AG08396 (cell line): ENCODE measurements at places on chromosomes 2 and 18.

GRCh38 chr2:149827585-149828126, 240.1 kb upstream of the MMADHC start:
- no peak for DNase-seq

DNA sequence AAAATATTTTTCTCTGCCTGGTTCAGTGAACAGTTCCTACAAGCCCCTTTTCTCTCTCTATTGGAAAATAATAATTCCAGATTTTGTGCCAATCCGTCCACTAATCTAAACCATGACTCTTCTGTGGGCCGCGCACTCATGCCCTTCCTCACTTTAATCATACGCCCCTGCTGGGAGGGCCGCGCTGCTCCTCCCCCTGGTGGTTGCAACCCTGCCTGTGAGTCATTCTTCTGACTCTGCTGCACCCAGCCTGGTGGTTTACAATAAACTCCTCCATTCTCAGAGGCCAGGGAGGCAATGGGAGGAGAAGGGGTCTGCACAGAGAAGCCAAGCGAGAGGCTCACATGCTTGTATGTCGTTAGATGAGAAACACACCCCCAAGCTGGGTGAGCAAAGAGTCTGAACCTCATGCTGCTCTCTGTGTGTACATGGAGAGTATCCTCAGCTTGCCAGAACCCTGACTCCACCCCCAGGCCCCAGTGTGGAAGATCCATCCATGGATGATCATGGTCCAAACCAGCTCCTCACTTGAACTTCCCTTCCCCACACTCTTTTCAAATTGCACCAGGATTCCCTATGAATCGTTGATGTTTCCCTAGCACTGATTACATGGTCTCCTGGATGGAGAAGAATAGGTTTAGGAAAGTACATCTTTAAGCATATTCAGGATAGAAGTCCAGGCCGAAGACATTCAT, 228.9 kb downstream of the ANKRD30B start:
- peak; percentile 11 for DNase-seq

DNA sequence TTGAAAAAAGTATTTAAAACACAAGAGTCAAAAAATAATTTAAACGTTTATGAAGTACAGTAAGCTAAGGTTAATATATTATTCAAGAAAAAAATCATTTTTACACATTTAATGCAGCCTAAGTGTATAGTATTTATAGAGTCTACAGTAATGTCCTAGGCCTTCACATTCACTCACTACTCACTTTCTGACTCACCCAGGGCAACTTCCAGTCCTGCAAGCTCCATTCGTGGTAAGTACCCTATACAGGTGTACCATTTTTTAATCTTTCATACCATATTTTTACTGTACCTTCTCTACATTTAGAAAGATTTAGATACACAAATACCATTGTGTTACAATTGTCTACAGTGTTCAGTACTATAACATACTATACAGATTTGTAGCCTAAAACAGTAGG, 20.9 kb upstream of the RPRD1A start:
- no peak for DNase-seq

DNA sequence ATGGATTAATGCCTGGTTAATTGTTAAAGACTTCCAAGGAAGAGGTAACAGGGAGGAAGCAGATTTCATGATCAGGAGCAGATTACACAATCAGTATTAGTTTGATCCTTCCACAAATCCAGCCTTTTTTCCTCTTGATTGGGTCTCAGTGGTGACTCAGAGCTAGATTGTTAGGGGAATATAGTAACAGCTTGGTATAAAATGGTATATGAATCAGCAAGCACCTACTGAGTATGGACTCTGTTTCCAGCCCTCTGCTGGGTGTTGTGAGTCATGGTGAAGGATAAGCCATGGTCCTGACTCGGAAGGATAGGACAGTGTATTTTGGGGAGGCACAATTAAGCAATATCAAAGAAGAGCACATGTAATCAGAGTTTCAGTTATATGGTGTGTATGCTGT, 272.4 kb upstream of the DPP10 start:
- no peak for DNase-seq

GRCh38 chr18:2916184-2916583, 69.4 kb downstream of the EMILIN2 start:
- no peak for DNase-seq

DNA sequence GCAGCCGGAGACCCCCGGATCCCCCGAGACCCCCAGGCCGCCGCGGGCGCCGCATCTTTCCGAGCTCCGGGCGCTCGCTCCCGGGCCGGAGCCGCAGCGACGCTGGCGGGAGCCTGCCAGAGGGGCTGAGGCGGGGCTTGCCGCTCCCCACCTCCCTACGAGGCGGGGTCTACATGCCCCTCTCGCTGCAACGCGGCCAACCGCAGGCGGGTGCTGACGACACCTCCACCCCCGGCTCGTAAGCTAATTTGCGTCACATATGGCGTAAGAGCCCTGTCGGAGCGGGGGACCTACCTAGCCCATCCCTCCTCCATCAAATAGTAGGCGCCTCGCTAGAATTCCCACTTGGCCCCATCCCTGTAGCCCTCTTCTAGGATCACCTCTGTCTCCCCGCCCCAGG, at the start of gene PTPRN:
PTPRN (minus strand) TSS at position 124 of the 400 bp plus-strand sequence; CDS start at position 55, 69 bp downstream.
- DNase-seq = no peak

DNA sequence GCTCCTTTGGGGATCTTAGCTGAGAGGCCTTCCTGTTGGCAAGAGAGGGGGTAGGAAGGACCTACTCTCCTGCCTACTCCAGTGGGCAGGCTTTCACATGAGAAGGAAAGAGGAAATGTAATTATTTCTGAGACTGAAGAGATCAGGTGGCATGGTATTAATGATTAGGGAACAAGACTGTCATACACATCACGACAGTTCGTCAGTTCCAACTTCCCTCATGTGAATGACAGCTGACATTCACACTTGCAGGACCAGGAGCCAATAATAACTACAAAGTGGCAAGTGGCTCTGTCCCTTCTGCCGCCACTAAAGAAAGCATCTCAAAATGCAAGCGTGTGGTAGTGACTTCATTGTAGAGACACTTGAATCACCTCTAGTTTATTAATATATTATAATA, 90.0 kb downstream of the ZCCHC2 start:
- no peak for DNase-seq

- DNase-seq = no peak
Measured at GRCh38 chr2:187482796-187483195, 34.7 kb upstream of the CALCRL start.

DNA sequence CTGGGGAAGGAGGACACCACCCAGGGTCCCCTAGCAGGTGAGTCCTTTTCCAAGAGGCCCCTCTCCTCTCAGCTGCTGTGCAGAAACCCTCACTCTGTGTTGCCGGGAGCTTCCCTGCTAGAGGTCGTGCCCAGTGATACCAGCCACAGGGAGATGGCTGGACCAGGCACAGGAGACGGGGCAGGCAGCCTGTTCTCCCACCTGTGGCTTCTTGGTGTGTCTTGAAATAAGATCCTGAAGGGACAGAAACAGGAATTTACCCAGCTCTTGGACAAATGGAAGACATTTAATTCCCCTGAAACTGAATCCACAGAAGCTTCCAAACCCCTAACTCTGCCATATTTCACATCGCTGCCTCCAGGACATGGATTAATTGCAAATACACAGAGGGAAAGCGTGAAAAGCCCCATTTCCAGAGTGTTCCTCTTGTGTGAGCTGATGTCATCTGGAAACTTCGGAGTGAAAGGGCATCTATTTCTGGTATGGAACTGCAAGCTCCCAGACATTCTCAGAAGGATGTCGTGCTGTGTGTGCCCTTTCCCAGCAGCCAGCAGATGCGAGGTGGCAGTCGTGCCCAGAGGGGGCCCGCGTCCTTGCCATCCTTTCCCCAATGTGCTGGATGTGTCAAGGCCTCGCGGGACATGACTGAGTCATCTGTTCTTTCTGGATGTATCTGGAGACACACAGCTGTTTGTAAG, 177.7 kb downstream of the SEPTIN10 start:
- DNase-seq = no peak

DNA sequence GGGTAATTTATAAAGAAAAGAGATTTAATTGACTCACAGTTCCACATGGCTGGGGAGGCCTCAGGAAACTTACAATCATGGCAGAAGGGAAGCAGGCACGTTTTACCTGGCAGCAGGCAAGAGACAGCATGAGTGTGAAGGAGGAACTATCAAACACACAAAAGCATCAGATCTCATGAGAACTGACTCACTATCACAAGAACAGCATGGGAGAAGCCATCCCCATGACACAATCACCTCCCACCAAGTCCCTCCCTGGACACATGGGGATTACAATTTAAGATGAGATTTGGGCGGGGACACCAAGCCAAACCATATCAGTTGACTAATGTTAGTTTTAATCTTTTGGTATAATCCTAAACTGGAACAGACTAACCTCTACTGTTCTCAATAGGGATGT, 49.1 kb upstream of the CPO start:
- no peak for DNase-seq

GRCh38 chr18:29629493-29630036, 1413.0 kb downstream of the DSC3 start:
- no peak for DNase-seq

DNA sequence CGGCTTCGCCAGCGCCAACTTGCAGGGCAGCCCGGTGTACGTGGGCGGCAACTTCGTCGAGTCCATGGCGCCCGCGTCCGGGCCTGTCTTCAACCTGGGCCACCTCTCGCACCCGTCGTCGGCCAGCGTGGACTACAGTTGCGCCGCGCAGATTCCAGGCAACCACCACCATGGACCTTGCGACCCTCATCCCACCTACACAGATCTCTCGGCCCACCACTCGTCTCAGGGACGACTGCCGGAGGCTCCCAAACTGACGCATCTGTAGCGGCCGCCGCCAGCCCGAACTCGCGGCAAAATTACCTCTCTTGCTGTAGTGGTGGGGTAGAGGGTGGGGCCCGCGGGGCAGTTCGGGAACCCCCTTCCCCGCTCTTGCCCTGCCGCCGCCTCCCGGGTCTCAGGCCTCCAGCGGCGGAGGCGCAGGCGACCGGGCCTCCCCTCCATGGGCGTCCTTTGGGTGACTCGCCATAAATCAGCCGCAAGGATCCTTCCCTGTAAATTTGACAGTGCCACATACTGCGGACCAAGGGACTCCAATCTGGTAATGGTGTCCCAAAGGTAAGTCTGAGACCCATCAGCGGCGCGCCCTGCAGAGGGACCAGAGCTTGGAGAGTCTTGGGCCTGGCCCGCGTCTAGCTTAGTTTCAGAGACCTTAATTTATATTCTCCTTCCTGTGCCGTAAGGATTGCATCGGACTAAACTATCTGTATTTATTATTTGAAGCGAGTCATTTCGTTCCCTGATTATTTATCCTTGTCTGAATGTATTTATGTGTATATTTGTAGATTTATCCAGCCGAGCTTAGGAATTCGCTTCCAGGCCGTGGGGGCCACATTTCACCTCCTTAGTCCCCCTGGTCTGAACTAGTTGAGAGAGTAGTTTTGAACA, 15.1 kb downstream of the HOXD3 start:
- no peak for DNase-seq

GRCh38 chr2:29207352-29208148, 92.3 kb downstream of the CLIP4 start:
- DNase-seq = no peak

DNA sequence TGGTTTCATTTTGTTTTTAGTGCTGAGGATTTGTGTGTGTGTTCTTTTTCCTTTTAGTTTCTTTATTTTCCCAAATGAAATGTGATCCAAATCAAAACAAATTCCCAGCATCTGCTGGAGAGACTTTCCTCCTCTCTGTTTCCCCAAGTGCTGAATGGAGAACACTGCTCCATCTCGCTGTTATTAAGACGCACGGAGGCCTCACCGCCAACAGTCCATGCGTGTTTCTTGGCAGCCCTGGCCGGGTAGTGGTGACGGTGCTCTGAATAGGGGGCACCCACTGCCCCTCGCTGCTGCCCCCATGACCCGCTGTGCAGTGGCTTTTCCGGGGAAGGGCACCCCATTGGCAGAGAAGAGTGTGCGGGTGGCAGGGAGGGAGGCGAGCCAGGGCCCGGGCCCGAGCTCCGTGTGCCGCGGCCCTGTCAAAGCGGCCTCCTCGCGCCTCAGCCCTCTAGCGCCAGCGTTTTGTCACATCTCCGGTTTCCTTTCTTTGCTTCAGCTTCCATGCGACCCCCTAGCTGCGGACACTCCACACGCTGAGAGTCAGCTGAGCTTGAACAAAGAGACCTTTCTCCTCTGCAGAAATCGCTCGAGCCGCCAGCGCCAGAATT, 473.7 kb upstream of the SALL3 start:
- DNase-seq = no peak

DNA sequence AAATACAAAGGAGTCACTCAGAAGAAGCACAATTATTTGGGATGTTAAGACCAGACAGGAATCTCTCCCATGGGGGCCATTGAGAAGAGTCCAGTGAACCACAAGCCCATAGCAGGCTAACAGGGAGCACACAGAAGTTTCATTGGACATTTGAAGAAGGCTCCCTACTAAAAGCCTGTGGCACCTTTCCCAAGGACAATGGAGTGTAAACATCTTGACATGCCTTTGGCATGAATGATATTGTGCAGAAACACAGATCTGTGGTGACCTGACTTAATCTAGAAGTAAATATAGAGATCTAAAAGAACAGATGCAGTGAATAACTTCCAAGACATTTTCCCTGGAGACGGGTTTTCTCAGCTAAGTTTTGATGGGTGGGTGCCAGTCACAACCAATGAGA, 221.5 kb downstream of the EPHA4 start:
- DNase-seq = no peak

DNA sequence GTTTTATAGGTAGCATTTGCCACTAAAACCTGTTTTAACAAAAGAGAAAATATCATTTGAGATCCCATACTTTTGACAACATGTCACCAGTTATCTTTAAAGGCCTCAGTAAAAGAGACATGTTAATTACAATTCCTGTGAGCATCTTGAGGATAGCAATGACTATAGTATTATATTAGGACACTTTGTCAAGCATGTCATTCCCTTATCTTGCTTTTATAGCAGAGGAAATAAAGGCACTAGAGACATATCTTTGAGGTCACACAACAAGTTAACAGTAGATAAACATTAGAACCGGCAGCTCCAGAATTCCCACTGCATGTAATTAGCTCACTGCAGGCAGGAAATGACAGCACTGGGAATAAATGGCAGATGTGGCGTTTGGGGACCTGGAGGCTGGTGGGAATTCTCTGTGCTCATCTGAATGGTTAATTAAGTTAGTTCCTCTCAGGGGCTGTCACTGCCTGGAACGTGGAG, 25.9 kb downstream of the LYPD6B start:
- no peak for DNase-seq

- no peak for DNase-seq
Measured at GRCh38 chr2:16060125-16060935, 120.0 kb downstream of the MYCN start.

DNA sequence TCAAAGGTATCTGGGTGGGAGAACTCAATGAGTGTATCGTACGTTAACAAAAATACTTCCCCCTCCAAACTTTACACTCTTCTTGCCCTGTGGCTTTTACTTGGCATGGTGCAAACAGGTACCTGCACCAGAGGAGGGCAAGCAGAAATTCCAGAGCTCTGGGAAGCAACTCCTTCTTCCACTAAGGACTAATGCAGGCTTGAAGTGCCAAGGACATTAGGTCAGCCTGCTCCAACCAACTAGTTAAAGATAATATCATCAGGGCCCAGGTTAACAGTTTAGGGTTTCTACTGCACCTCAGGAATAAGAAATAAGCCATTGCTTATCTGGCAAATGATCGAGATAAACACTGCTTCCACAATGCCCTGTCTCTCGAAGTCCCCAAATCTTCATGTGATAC, 70.4 kb downstream of the LRPPRC start:
- DNase-seq = no peak

- DNase-seq = no peak
Measured at GRCh38 chr2:75292826-75293225, 93.5 kb upstream of the TACR1 start.

GRCh38 chr2:238811759-238812158, 36.1 kb upstream of the TWIST2 start:
- DNase-seq = peak; percentile 25

GRCh38 chr18:10495936-10496335, 29.9 kb upstream of the NAPG start:
- no peak for DNase-seq

GRCh38 chr2:52526735-52527134, 1240.9 kb upstream of the CHAC2 start:
- no peak for DNase-seq
